ENCODE measurements at places on chromosomes 1 and 21.

DNA sequence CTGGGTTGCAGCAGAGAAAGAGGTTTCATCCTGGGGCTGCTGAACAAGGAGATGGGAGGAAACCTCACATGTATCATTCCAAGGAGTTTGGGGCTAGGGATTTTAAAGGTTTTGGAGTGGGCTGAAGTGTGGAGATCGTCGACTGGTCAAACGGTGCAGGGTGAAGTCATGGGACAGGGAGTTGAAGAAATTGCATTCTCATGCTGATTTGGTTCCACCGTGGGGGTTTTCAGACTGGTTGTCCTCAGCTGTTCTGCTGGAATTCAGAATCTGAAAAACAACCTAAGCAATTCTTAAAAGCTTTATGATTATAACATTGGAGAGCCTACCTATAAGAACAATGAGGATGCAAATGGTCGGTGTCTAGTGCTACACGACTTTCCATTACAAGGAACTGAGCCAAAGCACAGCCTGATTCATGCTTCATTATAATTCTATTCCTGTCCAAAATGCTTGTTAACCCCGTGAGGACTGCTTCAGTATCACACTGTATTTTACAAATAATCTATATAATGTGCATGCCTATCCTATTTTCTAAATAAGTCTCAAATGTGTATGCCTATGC lies 242.7 kb downstream of the TM2D1 start:
- no peak for DNase-seq

- no peak for DNase-seq
These were observed 170.1 kb downstream of the DHRS3 start for GRCh38 chr1:12447849-12448312.

- no peak for DNase-seq
These were observed 32.1 kb upstream of the KCNE1 start for GRCh38 chr21:34544032-34544496.

DNA sequence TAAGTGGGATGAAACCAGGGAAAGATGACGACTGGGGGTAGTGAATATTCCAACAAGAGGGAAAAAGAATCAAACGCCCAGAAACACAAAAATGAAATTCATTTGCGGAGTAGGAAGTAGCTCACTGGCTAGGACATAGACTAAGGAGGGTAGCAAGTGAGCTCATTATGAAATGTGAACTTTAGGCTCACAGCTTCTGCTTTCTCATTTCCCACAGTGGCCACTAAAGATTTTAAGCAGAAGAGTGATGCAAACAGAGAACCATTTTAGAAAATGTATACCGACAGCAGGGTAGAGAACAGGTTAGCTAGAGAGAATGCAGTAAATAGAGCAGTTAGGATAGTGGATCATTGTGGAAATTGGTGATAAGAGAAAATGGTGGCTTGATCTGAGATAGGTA lies 3.5 kb downstream of the CD48 start:
- no peak for DNase-seq

DNA sequence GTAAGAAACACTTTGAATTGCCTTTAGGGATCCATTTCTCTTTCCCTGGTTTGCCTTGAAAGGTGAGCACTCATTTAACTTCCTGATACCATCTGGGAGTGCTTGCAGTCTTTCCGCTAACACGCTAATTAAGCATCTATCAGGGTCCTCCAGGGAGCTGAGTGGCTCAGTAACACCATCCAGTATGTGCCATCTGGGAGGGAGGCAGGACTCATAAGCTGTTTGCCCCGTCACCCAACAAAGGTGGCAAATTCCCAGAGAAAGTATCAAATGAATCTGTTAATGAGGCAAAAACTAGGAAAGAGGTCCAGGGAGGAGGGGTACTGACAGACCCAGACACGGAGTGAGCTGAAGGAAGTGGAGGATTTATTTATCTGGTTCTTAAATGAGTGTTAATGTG lies 430.9 kb downstream of the HLX start:
- peak; percentile 59 for DNase-seq

DNA sequence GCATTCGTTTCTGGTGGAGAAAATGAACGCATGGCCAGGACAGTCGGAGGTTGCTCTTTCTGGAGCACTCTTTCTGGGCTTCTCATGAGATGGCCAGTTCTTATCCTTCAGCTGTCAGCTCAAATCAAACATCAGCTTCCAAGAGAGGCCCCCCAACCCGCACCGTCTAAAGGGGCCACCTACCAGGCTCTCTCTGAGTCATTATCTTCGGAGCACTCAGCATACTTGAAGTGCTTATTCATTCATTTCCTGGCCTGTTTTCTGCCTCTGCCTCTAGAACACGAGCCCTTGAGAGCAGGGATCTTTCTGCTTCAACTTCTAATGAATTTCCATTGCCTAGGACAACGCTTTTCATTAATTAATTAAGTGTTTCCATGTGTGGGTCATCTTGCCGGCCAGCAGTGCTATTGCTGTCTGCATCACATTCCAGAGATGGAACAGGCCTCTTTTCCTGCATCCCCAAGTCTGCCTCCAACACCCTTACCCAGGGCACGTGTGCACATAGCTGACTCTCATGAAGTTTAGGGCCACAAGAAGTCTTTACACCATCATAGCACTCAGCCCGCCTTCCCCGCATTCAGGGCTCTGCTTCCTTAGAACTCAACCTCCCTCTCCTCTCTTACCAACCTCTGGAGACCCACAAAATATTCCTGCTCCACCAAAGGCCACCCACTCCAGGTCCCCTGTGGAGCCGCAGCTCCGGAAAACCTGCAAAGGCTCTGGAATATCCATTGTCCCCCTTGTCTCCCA lies 52.1 kb upstream of the LAPTM5 start:
- DNase-seq = no peak

DNA sequence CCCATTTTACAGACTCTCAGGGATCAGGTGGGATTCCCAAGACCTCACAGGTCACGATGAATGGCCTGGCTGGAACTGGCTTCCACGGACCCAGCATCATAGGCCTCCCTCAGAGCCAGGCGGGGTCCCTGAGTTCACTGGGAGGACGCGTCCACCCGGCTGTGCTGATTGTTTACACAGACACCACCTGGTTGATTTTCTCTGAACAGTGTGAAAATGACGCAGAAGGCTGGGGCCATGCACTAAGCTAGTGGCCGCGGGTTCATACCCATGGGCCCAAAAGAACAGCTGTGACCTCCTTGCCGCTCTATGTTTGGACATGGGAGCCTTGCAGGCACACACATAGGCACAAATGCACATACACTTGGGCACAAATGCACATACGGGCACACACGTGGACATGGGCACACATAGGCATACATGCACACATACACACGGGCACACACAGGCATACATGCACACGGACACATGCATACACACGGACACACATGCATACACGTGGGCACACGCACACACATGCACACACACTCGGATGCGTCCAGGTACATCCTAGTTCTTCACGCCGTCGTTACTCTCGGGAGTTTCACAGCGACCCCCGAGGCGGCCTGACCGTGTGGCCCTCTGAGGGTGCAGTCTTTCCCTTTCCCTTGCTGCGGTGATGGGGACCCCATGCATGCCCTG lies 23.2 kb downstream of the CSTB start:
- DNase-seq = no peak

DNA sequence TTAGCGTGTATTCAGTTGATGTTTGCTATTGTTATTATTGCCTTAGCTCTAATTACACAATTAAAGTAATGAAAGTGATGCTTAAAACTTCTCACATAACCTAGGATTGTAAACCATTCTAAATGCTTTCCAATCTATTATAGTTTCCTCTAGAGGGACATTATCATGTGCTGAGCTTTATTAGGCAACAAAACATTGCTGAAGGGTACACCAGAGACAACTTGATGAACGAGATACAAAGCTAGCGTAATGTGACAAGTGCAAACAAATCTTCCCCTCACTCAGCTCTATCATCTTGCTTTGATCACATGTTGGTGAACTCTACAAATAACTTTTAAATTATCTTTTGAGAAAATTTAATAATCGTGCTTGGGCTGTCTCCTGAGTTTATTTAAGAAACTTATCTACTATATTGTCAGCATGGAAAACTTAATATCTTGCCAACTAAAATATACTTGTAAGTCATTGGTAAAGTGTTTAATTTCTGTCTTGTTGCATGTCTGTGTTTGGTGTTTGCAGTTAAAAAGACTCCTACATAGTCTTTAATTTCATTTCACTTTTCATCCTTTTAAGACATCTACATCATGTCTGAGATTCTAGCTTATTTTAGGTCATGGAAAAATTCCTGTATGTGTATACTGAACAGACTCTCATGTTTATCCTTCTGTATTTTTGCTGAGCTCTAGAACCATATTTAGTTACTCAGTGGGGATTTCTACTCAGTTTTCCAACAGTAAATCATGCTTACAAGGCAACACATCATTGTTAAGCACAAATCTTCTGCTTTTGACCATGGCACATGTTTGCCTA lies 104.2 kb upstream of the ADAMTS5 start:
- DNase-seq = no peak

DNA sequence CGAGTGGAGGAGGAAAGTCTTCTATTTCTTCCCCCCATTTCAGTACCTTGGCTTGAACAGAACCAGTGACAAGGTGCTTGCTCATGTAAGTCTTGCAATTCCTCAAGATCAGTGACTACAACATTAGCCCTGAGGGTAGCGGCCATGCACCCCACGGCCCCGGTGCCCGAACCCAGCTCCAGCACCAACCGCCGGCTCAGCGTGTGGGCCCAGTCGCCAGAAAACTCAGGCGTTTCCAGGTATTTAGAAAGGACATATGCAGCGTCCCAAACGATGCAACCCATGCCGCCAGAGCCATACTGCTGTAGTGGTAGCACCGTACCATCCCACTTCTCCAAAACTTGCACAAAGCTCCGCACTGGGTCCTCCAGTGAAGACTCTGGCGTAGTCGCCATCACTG lies 11.2 kb upstream of the MANEAL start:
- DNase-seq = no peak

DNA sequence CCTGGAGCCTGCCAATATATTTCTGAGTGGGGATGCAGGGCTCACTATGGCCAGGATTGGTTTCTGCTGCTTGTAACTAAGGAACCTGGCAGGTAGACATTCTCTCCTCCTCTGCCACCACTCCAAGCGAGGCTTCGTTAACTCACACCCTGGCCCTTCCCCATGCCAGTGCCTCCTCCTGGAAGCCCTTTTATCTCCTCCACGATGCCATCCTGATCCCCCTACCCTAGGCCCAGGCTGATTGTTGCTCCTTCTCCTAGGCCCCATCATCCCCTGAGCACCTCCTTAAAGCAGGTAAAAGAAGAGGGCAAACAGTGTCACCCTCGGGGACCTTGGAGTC lies 118.5 kb downstream of the DMRTB1 start:
- DNase-seq = no peak

DNA sequence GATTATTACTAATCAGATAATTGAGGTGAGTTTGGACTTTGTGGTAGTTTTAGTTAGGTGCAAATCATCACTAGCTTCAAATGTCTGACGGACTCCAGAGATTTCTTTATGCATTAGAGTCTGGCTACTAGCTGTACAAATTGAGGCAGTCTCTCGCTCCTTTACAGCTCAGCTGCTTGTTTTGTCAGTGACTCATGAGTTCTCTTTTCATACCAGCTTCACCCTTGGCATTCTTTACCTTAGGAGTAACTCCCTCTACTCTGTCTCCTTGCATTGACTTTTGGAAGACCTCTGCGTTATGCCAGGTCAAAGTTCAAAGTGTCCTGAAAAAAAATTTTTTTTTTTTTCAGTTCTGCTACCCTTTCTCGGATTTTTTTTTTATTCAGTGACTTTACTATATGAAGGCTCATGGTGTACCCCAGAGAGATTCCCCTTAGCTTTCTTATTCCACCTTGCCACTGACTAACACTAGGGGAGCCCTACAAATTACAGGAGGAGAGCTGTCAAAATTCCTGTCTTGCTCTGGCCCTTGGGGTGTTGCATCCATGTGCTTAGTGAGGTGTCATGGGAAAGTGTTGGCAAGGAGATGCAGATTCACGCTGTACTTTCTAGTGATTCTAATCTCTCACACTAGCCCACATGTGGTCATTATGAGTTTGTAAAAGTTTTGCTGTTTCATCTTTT lies 576.6 kb downstream of the ADGRL2 start:
- DNase-seq = no peak

DNA sequence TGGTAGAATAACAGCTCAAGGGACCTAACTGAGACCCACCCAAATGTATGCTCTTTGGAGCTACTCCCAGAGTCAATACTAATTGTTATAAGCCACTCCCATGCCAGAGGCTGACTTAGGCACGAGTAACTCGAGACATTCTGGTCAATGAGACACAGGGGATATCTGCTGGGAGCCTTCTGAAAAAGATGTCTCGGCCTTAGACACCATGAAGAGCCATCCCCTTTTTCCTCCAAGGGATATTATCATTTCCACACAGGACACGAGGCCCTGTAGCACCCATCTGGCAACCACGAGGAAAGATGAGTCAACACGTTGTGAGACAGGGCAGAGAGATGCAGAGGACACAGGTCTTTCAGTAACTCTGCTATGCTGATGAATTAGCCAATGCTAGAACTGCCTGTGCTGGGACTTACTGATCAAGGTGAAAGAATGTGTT lies 30.7 kb downstream of the ITPKB start:
- no peak for DNase-seq

- DNase-seq = no peak
These were observed 324.8 kb upstream of the C1orf174 start for GRCh38 chr1:4224684-4225467.

DNA sequence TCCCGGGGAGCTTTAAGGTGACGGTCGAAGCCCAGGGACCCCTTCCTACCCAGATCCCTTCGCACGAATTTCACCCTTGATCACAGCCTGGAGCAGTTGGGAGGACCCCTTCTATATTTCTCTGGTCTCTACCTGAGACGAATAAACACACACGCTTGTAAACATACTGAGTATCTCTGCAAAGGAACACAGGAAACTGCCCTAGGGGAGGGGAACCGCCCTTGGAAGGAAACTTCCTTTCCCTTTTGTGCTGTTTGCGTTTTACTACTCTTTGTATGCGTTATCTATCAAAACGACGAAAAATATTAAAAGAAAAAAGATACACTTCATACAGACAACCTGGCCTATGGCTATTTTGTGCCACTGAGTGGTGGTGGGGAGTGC lies 750 bp downstream of the NECAP2 start:
- no peak for DNase-seq

GRCh38 chr1:212218065-212218464 lies 67.1 kb upstream of the PPP2R5A start:
- no peak for DNase-seq

GRCh38 chr21:45029948-45030681 lies 44.3 kb upstream of the ADARB1 start:
- no peak for DNase-seq

GRCh38 chr1:93296555-93297154 lies 49.1 kb upstream of the DR1 start:
- no peak for DNase-seq

GRCh38 chr21:28554660-28555475 lies 437.8 kb downstream of the LTN1 start:
- no peak for DNase-seq

GRCh38 chr1:54836594-54836993 lies 35.5 kb upstream of the TTC22 start:
- no peak for DNase-seq

DNA sequence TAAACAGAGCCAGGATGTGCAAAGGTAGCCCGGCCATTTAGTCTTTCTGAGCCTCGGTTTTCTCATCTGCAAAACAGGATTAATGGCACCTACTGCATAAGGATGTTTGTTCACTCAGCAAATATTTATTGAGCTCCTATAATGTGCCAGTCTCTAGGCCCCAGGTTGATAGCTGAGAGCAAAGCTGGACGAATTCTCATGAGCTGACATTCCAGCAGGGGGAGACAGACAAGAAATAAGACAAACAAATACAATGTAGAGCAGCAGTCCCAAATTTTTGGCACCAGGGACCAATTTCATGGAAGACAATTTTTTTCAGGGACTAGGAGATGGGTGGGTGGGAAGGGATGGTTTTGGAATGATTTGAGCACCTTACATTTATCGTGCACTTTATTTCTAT lies 74.3 kb upstream of the PAX7 start:
- no peak for DNase-seq

- no peak for DNase-seq
These were observed 8.4 kb upstream of the HIVEP3 start for GRCh38 chr1:41927118-41927517.

Measured in NCI-H1417 treated with DMSO at 0.1 percent for 48 hours (cell line).